MV-4-11 (cell line): ENCODE measurements at places on chromosomes 13 and 19.

GRCh38 chr13:93646245-93646644, 419.6 kb downstream of the GPC6 start:
- DNase-seq: no peak

- DNase-seq: no peak
These were observed 247.7 kb upstream of the SLITRK1 start for GRCh38 chr13:84129966-84130365.

DNA sequence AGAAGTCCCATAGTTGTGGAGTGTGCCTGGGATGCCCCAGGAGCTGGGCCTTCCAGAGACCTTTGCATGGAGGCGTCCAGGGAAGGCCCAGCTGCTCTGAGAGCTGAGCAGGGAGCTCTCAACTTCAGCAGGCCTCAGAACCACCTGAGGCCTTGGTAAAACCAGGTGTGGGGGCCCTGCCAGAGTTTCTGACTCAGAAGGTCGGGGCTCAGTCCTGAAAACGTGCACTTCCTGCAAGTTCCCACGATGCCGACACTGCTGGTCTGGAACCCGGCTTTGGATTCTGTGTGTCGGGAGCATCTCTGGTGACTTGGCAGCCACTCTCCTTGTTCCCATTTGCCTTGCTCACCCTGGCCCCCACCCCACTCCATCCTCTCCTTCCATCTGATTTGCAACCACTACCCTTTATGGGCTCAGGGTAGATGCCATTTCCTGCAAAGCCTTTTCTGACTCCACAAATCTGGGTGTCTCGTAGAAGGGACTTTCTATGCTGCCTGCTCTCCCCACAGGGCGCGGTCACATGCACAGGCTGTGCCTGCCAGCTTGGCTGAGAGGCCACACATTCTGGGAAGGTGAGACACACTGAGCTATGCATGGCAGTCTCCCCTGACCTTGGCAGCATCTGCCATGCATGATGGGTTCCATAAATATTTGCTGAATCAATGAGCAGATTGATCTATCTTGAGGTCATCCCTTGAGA, 244.7 kb downstream of the COL4A1 start:
- DNase-seq: no peak

GRCh38 chr13:58963321-58963720, 1200.4 kb downstream of the DIAPH3 start:
- DNase-seq: no peak
